Activated CD4-positive, alpha-beta T cell treated with anti-CD3 and anti-CD28 coated beads for 24 hours (primary cell): ENCODE measurements at places on chromosomes 11 and 22.

DNA sequence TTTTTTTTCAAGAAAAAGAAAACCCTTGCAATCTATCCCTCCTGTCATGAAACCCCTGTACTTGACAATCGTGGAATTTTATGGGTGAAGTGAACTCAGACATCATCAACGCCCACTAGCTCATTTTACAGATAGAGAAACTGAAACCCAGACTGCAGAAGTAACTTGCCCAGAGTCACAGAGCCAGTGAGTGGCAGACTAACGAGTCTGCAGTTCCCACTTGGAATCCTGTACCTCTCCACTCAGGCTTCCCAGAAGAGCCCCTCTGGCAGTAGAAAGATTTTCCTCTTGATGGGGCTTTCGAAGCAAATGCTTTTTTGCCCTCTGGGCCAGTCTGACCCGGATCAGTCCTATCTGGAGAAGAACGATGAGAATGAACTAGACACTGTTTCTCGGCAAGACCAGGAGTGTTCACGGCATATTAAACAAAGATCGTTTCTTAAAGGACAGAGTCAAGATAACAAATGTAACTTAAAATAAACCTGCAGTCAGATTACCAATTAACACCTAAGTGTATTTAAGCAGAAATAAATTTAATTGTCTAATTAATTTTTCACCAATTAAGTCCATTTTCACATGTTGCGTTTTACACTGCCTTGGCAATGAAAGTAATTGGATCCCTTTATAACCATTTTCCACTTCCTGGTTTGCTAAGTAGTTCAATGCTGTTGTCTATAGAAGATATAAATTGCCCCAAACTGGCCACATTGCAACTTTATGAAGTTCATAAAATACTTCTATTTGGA is 61.3 kb upstream of the CREB3L1 start:
- DNase-seq, result no peak

DNA sequence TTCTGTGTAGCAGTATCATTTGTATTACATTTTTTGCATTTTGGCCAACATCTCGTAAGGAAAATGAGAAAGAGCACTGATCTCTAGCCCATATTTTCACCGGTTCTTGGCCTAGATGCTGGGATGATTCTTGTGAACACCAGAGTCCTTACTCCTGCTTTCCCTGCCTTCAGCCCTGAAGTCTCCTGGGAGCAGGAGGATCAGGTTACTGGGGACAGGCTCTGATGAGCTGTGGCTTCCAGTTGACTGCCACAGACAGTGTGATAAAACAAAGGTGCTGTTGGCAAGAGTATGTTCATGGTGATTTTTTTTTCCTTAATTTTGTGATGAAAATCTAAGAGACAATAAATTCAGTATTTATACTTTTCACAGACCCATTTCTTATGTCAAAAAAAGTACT is 34.2 kb upstream of the ADSL start:
- DNase-seq, result no peak

DNA sequence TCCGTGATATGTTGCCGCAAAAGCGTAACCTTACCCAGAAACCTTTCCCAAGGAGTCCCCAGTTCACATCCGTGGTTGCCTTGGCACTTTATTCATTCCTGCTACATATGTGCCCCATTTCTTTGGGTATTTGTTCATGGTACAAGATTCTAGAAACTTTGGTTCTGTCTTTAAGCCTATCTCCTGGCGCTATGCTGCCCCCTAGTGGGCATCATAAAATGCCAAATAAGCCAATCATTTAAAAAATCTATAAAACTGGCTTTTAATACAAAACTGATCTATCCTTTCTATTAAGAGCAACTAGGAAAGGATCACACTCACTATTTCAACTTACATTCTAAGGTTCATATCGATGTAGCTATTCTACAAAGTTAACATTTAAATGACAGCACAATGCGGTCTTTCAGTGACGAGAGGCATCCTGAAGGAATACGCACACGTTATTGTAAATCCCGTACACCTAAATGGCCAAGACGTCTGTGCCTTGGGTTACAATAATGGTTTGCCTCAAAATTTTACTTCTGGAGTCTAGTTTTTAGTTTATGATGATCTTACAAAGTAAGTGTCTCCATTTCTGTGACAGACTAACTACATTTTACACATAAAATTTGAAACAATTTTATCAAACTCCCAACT is 16.2 kb downstream of the PIWIL3 start:
- peak; percentile 35 for DNase-seq

DNA sequence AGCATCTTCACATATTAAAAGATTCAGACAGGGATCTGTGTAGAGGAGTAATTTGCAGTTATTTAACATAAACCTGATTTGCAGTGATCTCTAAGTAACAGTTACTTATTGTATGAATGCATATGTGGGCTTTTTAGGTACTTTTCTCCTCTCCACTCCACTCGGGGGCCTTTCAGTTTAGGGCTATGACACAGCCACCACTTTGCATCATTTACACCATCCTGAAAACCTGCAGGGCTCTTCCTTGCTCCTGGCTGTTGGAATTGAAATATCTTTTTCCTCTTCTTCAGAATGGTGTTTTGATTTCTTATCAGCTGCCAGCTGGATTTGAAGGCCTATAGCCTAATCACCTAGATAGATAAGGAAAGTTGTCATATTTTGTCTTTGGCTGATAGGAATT is 580.8 kb downstream of the NELL1 start:
- DNase-seq, result no peak

GRCh38 chr11:75582895-75583717 is 21.1 kb downstream of the SERPINH1 start:
- DNase-seq, result peak; percentile 40

- DNase-seq, result no peak
Measured at GRCh38 chr11:48169717-48170116, 46.9 kb upstream of the OR4B1 start.

DNA sequence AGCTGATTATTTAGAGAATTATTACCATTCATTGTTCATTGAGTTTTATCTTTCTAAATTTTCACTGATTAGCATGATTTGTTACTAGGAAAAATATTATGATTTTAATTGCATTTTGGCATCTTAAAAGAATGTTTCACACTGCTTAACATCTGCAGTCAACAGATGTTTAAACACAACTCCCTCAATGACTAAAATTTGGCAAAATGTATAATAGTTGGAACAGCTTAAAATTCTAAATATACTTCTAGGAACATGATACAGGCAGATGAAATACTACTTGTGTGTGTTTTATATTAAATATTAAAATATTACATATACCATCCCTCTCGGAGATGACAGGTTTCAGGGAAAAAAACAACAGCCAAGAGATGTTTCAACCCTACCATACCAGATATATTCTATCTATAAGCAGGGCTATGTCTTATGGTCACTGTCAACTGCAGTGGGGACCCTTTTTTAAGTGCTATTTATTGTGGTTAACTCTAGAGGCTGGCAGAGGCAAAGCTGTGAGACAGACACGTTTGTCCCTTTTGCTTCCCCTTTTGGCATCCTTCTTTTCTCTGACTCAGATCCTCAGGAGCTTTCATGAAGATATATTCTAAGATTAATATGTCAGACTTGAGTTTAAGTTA is 81.9 kb downstream of the BDNF start:
- no peak for DNase-seq

GRCh38 chr11:115695677-115696364 is 191.6 kb upstream of the CADM1 start:
- no peak for DNase-seq

GRCh38 chr11:21415606-21416005 is 746.2 kb downstream of the NELL1 start:
- DNase-seq, result no peak

DNA sequence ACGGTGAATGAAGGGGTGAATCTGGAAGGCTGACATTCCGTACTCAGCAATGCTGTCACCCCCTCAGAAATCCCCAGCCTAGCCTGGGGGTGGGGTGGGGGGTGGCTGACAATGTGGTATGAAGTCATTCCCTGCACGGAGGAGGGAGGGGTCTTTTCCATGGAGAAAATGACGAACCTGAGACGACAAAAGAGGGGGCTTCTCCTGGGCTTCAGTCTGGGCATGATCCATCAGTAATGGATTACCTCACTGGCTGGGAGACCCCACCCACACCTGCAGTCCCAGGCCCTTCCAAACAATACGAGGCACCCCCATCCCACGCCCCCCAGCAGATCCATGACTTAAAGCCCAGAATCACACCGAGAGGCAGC is 1.0 kb downstream of the KIAA0930 start:
- no peak for DNase-seq

- no peak for DNase-seq
Measured at GRCh38 chr11:35126000-35126878, 12.7 kb upstream of the CD44 start.

- no peak for DNase-seq
Measured at GRCh38 chr22:45908961-45909360, 68.0 kb downstream of the WNT7B start.

GRCh38 chr11:69912911-69913451 is 93.8 kb upstream of the FGF3 start:
- no peak for DNase-seq

GRCh38 chr11:116701297-116701801 is 71.4 kb downstream of the BUD13 start:
- no peak for DNase-seq

DNA sequence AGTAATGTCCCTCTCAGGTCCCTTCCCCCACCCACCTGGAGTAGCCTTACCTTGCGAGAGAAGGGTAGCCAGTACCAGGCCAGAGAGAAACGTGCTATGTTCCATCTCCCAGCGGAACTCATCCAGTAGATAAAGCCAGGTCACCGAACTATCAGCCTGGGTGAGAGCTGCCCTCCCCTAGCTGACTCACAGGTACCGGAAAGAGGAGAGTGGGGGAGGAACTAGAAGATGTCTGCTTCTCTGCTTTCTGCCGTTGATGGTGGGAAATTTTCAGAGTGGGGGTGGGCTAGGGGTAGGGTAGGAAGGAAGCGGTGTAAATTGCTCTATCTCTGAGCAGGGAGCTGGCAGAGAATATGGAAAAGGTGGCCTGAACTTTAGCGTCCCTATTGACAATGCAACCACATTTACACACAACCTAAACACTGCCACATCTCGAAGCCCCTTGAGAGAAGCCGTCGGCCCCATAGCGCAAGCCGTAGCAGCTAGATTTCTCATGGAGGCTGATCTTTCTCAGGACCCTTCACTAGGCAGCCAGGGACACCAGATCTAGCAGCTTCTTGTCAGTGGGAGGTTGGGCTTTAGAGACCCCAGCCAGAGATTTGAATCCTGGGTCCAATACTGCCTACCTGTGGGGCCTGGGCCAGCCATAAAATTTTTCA is at the start of gene CD3D:
TSS of gene CD3D (minus strand) at position 203 of the 659 bp plus-strand sequence. CDS start at position 105, 98 bp downstream.
- DNase-seq, result peak; percentile 60
